ENCODE measurements at places on chromosomes 6 and 20.

GRCh38 chr20:32189691-32190615 is 17.6 kb downstream of the PLAGL2 start:
- DNase-seq, result no peak

GRCh38 chr6:161401587-161402309 is 127.9 kb upstream of the AGPAT4 start:
- no peak for DNase-seq

DNA sequence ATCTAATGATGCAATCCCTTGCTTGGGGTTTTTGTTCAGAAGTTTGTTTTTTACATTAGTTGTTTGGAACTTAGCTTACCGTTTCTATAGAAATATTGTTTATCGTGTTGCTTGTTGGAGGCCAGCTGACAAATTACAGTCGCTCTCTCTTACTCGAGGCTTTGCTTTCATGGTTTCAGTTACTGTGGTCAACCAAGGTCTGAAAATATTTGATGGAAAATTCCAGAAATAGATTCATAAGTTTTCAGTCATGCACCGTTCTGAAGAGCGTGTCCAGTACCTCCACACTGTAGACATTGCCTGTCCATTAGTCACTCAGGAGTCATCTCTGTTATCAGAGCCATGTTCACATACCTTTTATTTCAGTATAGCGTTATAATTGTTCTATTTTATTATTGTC is 47.9 kb downstream of the DEK start:
- peak; percentile 55 for DNase-seq

DNA sequence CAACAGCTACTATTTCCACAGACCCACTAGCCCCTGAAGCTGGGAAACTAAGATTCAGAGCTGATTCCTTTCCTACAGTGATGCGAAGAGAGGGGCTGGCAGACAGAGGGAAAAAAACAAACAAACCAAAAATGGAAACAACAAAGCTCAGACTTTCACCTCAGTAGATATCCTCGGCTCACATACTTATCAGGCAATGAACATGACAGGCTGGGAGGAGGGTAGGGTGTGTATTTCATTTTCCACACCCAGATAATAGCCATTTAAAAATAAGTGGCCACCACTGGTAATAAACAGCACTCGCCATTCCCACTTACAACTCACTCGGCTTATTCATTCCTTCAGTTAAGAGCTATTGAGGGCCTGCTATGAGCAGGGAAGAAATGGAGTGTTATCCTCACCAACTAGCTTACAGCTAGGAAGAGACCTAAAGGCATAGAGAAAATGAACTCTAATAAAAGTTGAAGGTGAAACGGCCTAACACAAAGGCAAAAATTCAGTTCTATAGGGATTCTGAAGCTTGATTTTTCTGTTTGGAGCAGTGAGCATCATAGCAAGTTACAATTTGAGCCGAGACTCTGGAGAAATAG is 32.0 kb upstream of the SPTLC3 start:
- DNase-seq, result no peak

DNA sequence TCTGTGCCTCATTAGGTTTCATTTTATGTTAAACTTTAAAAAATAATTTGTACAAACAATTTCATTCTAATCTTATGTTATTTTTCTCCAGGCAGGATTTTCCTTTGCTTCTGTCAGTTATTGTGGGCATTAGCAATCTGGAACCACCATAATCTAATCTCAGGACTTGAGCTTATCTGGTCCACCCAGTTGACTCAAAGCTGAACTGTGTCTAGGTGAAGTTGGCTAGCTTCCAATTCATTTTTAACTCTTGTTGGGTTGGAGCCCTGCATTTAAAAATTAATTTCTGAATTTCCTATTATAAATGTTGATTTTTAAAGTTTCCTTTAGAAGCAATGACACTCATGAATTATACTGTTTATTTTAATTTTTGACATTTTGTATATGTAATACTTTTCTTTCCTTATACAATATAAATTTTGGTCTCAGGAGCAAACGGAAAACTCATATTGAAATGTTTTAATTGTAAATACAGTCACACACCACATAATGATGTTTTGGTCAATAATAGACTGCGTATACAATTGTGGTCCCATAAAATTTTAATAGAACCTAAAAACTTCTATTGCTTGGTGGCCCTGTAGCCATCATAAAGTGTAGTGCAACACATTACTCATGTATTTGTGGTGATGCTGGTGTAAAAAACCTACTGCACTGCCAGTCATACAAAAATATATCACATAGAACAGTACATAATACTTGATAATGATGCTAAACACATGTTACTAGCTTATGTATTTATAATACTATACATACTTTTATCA is 121.3 kb downstream of the CLVS2 start:
- no peak for DNase-seq

DNA sequence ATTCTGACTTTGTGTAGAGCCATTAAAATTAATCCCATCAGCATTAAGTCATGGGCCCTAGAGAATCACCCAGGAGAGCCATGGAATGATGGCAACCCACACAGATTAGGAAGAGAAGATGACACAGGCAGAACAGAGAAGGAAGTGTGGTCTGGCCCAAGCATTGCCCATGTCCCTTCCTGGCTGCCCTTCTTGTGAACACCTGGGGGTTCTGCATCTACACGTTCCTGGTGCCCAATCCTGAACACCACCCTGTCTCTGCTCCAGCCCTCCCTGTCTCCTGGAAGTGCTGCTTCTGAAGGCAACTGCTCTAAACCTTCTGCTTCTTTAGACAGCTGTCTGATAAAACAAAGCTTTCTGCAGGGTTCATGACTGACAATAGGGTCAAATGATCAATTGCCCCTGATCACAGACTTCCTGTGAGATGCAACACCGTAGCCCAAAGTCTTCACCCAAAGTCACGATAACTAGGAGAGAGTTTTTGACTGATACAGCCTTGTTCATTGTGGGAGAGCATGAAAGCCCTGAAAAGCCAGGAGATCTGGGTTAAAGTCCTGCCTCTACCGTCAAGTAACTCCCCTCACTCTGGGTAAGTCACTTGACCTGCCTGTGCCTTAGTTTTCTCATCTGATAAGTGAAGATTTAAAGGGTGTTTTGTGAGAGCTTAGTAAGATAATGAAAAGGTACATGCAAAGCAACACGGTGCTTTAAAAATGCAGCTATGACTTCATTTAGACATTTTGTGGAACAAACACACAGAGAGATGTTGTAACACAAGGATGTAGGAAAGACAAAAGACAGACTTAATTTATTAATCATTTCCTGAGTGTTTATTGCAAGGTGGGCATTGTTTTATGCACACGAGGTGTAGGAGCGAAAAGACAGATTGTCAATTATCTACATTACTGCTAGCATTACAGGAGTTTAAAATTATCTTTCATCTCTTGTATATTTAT is 291.2 kb upstream of the STXBP5 start:
- DNase-seq, result no peak

DNA sequence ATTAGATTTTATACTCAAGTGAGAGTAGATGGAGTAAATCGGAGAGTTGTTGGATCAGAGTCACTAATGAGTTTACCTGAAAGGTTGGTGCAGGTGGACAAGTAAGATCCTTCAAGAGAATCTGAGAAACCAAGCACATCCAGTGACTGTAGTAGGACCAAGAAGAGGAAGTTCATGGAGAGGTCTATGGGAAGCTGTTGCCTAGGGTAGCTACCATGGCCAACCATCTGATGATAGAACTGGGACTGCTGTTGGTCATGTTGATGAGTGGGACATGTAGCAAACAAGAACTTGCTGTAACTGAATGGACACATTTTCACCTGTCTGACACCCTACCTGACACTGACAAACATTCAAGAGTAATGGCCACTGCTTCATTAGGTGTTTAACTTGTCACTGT is 11.3 kb upstream of the ADGB start:
- no peak for DNase-seq

DNA sequence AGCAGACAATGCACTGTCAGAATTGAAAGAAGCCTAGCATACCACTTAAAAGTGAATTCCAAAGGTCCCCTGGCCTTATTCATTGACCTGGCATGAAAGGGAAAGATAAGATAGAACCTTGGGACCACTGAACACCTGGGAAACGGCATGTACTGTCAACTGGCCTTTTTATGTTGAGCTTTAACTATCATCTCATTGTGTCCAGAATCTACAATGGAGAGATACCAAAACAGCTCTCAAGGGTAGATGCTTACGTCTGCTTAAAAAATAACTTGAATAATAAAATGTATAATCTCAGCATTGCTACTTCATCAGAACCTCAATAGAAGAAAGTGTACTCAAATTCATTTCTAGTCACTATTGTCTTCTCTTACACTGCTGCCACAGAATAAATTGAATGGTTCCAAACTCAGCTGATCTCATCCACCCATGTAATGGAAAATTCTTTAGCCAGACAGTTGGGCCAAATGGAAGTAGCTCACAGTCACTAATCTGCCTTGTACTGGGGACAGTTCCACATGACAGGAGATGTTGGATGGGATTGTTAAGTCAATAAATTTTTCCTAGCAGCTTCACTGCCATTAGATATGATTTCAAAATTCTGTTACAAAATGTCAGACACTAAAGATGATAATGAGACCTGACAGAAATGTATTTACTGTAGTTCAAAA is 93.8 kb downstream of the MLIP start:
- no peak for DNase-seq

GRCh38 chr6:21402368-21402767 is 191.2 kb upstream of the SOX4 start:
- peak; percentile 57 for DNase-seq

Data from HT1080 (cell line).